ENCODE measurements at places on chromosomes 4 and X. TPM values are rescaled to one million over a fixed set of nuclear protein-coding genes. Genes with fewer than 3 reads are reported as not detected.

PRR27 gene
- not detected for total RNA-seq

DNA sequence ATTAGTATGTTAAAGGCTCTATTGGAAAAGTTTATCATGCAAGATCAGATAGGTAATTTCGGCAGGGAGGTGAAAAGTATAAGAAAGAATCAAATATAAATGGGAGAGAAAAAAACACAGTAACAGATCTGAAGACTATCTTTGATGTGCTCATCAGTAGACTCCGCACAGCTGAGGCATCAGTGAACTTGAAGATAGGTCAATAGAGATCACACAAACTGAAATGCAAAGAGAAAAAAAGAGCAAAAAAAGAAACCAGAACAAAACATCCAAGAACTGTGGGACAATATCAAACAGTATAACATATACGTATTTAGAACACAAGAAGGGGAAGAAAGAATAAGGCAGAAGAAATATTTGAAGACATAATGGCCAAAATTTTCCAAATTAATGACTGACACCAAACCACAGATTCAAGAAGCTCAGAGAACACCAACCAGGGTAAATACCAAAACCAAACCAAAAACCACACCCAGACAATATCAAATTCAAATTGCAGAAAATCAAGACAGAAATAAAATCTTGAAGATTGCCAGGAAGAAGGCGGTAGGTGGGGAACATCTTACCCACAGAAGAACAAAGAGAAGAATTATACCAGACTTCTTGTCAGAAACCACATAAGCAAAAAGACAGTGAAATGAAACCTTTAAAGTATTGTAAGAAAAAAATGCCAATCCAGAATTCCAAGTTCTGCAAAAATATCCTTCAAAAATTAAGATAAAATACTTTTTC lies 29.1 kb downstream of the PFKFB1 start:
- no peak for DNase-seq
- H3K27me3 ChIP-seq, result peaks cover 4% of the 10 kb centered on the region
- H3K4me1 ChIP-seq, result no peaks in the 10 kb centered on the region
- H3K27ac ChIP-seq, result no peak overlapping the region
- H3K36me3 ChIP-seq, result no peaks in the 10 kb centered on the region
- H3K4me3 ChIP-seq, result no peak overlapping the region

- H3K27ac ChIP-seq, result no peak overlapping the region
- no peak for DNase-seq
- H3K4me1 ChIP-seq, result peaks cover 13% of the 10 kb centered on the region
- peaks cover 13% of the 10 kb centered on the region for H3K27me3 ChIP-seq
- H3K36me3 ChIP-seq, result peaks cover 3% of the 10 kb centered on the region
- no peak overlapping the region for H3K4me3 ChIP-seq
Observed at GRCh38 chr4:73019462-73020047, 50.0 kb downstream of the COX18 start.

SSX4B gene
- not detected for total RNA-seq

GRCh38 chr4:22385611-22386011 lies 130.3 kb downstream of the ADGRA3 start:
- H3K4me3 ChIP-seq, result no peak overlapping the region
- peaks cover 6% of the 10 kb centered on the region for H3K36me3 ChIP-seq
- H3K27me3 ChIP-seq, result no peaks in the 10 kb centered on the region
- H3K27ac ChIP-seq, result no peak overlapping the region
